ENCODE measurements at places on chromosomes 16 and 17. TPM values are rescaled to one million over a fixed set of nuclear protein-coding genes. Genes with fewer than 3 reads are reported as not detected.

The SDK2 gene
- total RNA-seq, result 0.17 TPM

DNA sequence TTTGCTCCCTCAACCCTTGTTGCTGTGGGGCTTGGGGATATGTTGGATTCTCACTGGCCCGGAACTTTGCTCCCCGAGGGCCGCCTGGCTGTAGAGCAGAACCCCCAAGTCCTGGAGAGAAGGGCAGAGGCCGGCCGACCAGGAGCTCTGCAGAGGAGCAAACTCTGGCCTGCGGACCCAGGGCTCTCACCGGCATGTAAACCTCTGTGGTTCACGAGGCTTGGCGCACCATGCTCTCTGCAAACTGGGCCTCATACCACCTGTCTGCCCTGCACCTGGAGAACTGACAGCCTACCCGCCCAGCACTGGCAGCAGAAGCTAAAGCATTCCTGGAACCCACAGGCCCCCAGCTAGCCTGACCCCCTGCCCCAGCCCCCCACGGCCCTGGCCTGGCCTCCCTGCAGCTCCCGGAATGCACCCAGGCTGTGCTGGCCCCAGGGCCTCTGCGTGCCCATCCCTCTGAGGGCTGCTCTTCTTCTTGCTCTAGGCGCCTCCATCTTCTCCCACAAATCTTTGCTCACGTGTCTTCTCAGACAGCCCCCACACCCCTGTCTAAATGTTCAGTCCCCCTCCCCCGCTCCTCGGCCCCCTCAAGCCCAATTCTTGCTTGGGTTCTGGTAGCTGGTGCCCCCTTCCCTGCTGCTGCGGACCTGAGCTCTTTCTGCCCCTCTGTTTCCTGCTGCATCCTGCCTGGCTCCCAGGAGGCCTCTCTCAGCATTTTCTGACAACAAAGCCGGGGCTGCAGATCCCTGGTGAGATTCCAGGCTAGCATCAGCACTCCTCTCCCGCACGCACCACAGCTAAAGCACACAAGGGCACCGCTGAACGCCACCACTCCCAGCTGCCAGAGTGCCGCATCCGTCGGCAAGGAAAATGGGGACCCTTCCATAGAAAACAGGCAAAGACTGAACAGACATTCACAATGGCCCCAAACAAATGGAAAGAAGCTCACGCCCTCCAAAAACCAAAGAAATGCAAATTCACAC, 23.3 kb downstream of the ACTG1 start:
- H3K27ac ChIP-seq, result no peak overlapping the region
- H3K36me3 ChIP-seq, result no peaks in the 10 kb centered on the region
- peaks cover 9% of the 10 kb centered on the region for H3K4me1 ChIP-seq
- no peak for DNase-seq
- no peaks in the 10 kb centered on the region for H3K27me3 ChIP-seq

The KRTAP4-6 gene
- total RNA-seq, result not detected

DNA sequence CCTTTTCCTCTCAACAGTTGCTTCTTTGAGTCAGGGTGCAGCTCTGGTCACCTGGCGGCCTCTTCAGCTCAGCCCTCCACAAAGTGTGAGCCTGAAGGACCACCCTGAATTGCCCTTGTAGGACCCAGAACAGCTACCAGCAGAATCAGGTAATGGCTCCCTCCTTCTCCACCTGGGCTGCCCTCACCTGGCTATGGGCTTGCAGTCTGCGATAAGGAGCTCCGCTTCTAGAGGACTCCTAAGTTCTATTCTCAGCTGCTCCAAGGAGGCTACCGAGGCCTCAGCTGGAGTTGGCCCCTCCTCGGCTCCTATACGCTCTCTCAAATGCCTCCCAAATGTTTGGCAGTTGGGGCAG, 13.4 kb downstream of the SMIM5 start:
- H3K27ac ChIP-seq, result peak overlapping the region; percentile 86
- peaks cover 1% of the 10 kb centered on the region for H3K4me1 ChIP-seq
- DNase-seq, result no peak
- H3K4me3 ChIP-seq, result peak overlapping the region; percentile 42

- H3K4me3 ChIP-seq, result no peak overlapping the region
- no peaks in the 10 kb centered on the region for H3K36me3 ChIP-seq
These were observed 23.0 kb downstream of the CDH5 start for GRCh38 chr16:66389256-66390176.

The ZG16 gene
- total RNA-seq, result 1.1 TPM

DNA sequence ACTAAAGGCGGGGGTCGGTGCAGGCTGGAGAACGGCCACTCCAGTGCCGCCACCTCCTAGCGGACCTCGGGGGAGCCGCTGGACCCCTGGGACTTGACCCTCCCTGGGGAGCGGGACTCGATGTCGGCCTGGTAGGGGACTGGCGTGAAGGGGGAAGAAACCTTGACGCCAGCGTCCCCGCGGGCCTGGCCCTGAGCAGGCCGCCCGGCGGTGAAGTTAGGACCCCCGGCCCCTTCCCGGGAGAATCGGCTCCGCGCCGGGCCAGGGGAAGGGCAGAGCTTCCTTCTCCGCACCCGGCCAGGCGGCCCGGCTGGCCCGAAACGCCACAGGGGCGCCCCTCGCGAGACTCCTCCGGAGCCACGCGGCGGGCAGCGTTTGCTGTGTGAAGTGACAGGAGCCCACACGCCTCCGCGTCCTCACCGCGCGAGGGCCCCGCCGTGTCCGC, 389 bp downstream of the DUS1L start:
- DNase-seq, result no peak
- H3K4me3 ChIP-seq, result peak overlapping the region; percentile 76
- peaks cover 13% of the 10 kb centered on the region for H3K4me1 ChIP-seq
- H3K27me3 ChIP-seq, result no peaks in the 10 kb centered on the region
- H3K36me3 ChIP-seq, result peaks cover 8% of the 10 kb centered on the region

GRCh38 chr16:84194470-84195200, 3.7 kb downstream of the ADAD2 start:
- H3K27me3 ChIP-seq, result no peaks in the 10 kb centered on the region
- no peak overlapping the region for H3K27ac ChIP-seq
- no peak for DNase-seq

- peaks cover 10% of the 10 kb centered on the region for H3K36me3 ChIP-seq
- no peaks in the 10 kb centered on the region for H3K4me1 ChIP-seq
- H3K27me3 ChIP-seq, result no peaks in the 10 kb centered on the region
These were observed 9.7 kb downstream of the CX3CL1 start for GRCh38 chr16:57381791-57382534.

- H3K27ac ChIP-seq, result peak overlapping the region; percentile 69
- no peaks in the 10 kb centered on the region for H3K27me3 ChIP-seq
- no peak overlapping the region for H3K4me3 ChIP-seq
- H3K4me1 ChIP-seq, result peaks cover 40% of the 10 kb centered on the region
- DNase-seq, result no peak
These were observed 102.8 kb downstream of the TRIM37 start for GRCh38 chr17:59003860-59004259.

DNA sequence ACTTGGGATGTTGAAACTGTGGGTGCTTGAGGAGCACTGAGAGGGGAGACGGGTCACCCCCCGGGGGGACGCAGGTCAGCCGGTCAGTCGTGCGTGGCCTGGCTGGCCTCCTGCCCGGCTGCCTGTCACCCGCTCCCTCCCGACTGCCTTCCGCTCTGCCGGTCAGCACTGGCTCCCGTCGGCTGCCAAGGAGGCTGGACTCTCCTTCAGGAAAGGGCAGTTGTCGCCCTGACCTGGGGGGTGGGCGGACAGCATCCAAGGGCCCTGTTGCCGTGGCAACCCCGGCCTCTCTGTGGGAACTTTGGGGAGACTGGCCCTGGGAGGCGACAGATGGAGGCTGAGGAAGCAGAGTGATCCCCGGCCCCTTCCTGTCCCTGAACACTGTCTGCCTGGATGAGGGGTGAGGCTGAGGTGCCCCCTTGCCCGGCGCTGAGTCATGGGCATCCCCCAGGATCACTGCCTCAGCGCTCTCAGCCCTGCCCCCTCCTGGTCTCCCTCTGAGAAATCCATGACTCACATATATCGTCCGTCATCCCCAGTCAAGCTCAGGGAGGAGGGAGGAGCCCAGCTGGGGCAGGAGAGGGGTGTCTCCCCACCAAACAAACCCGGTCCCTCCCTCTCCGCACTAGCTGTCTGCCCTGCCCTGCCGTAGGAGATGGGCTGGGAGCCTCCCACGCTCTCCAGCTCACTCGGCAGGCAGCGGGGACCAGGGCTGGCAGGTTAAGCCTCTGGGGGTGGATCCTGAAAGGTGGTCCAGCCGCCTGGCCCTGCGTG, at the start of gene ADGRG1:
Gene ADGRG1 (plus strand): TSS at position 623 of the 774 bp plus-strand sequence. CDS start 21,658 bp downstream, outside the sequence.
- no peaks in the 10 kb centered on the region for H3K27me3 ChIP-seq
- no peaks in the 10 kb centered on the region for H3K36me3 ChIP-seq
- no peak within 1 kb of the TSS for H3K4me3 ChIP-seq
- H3K27ac ChIP-seq, result no peak within 1 kb of the TSS

The SHCBP1 gene
- 0.23 TPM for total RNA-seq

The TBC1D3I gene
- total RNA-seq, result 0.53 TPM

DNA sequence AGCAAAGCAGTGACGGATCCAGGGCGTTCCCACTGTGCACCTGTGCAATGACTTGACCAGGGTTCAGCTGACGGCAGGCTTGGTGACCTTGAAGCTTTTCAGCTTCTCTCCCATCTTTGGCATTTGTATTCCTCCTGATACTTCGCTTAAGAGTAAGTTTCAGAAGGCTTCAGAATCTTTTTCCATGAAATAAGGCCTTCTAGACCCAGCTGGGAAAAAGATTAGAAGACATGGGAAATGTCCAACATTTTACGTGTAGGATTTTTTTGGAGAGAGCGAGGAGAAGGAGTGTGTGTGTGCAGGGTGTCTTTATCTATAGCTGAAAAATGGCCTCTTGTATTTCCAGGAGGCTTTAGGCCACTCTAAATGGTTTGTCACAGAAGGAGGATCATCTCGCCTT, 104.1 kb downstream of the BANP start:
- no peak for DNase-seq
- no peak overlapping the region for H3K27ac ChIP-seq
- no peaks in the 10 kb centered on the region for H3K36me3 ChIP-seq
- no peak overlapping the region for H3K4me3 ChIP-seq

DNA sequence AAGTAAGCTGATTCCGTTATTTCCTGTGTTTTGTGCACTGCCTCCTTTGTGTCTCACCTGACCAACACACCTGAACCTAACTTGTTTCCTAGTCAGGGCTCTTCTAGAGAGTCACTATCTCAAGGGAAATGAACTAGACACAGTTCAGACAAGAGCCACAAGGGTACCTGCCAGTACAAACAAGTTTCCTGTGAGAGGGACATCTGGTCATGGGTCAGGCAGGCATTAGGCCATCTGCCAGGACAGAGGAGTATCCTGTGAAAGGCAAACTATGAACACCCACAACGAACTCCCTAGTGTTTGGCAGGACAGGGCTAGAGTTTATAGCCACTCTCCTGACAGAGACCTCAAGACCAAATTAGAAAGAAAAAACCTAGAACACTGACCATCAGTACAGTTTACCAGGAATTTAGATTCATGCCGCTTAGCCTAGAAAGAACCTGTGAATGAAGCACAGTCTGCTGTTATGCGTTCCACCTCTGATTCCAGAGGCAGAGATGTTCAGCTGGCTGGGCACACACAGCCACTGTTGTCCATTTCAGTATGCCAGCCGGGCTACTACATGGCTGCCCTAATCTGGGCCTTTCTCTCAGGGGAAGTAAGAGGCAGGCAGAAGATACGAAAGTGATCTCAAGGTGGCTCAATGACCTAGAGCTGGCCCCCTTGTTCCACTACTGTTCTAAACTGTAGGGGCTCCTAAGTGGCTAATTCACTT, 20.7 kb upstream of the GLG1 start:
- H3K27me3 ChIP-seq, result no peaks in the 10 kb centered on the region
- peaks cover 52% of the 10 kb centered on the region for H3K4me1 ChIP-seq
- no peaks in the 10 kb centered on the region for H3K36me3 ChIP-seq
- H3K4me3 ChIP-seq, result no peak overlapping the region
- peak overlapping the region; percentile 95 for H3K27ac ChIP-seq

GRCh38 chr16:8967132-8967821, 3.6 kb upstream of the USP7 start:
- peaks cover under 1% of the 10 kb centered on the region for H3K4me1 ChIP-seq
- H3K4me3 ChIP-seq, result no peak overlapping the region
- H3K27me3 ChIP-seq, result no peaks in the 10 kb centered on the region
- no peak for DNase-seq
- H3K27ac ChIP-seq, result no peak overlapping the region

The KRTAP2-2 gene
- total RNA-seq, result not detected

DNA sequence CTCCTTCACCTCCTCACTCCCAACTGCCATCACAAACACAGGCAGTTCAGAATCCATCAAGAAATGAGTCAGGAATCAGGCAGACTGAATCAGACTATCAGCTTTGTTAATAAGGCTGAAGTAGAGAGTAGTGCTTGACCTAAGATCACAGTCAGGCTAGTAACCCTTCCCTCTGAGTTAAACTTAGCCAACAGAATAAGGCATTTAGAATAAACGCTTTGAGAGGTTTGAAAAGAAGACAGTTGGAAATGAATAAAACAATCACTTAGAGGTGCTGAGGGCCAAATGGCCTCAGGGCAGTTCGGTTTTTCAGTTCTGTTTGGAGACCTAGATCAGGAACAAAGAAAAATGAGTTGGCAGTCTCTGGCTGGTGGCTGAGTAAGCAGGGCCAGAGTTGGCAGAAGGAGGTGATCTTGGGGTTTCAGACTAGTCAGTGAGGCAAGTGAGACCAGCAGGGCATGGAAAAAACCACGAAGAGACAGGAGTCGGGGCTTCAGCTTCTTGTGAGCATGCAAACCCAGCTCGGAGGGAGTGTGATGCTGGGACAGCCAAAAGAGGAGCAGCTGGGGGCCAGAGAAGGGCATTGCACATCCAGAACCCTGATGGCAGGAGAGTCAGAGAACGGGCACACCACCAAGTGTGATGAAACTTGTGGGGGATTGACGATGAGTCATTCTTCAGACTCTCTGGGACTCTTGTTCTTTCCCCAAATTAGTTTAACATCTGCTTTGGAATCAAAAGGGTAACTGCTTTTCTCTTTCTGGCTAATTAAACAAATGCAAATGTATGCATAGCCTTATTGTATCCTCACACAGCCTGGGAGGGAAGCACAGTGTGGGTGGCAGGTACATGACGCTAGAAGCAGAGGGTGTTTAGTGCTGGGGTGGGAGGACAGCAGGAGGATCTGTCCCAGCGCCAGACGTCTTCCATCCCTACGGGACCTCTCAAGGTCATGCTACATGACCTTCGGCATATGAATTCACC, 54.8 kb downstream of the SPECC1 start:
- H3K27me3 ChIP-seq, result no peaks in the 10 kb centered on the region
- no peaks in the 10 kb centered on the region for H3K36me3 ChIP-seq
- no peak overlapping the region for H3K4me3 ChIP-seq
- no peak overlapping the region for H3K27ac ChIP-seq
- no peak for DNase-seq
- H3K4me1 ChIP-seq, result no peaks in the 10 kb centered on the region

DNA sequence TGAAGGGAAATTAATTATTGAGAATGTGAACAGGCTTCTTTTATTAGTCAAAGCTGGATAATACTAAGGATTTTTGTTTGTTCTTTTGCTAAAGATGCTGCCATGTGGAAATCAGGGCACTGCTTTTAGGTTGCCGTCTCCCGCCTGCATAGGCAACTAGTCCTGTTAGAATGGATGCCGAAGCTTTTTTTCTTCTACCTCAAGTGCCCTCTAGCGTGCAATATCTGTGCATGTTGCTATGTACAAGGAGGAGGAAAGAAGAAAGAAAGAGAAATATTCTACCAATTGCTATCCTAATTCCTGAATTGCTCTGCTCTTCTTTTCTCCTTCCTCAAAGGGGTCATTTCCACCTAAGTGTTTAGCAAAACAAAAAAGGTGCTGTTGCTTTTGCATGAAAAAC, 5.2 kb upstream of the CDH8 start:
- DNase-seq, result no peak
- H3K27ac ChIP-seq, result no peak overlapping the region
- no peaks in the 10 kb centered on the region for H3K4me1 ChIP-seq
- H3K36me3 ChIP-seq, result no peaks in the 10 kb centered on the region
- no peaks in the 10 kb centered on the region for H3K27me3 ChIP-seq

The UNC119 gene
- total RNA-seq, result 35.5 TPM

The TEKT1 gene
- total RNA-seq, result not detected

The XAF1 gene
- 31.4 TPM for total RNA-seq

- H3K36me3 ChIP-seq, result no peaks in the 10 kb centered on the region
- no peak for DNase-seq
- H3K4me3 ChIP-seq, result no peak overlapping the region
- no peaks in the 10 kb centered on the region for H3K27me3 ChIP-seq
These were observed 697.3 kb downstream of the MAF start for GRCh38 chr16:78903237-78903636.

The GID4 gene
- total RNA-seq, result 6.1 TPM

All from right lobe of liver (tissue), 6 donors.